ENCODE measurements at places on chromosomes 6 and 20.
A peak's percentile ranks its signal among the peaks of the same experiment; 100 is the strongest.

DNA sequence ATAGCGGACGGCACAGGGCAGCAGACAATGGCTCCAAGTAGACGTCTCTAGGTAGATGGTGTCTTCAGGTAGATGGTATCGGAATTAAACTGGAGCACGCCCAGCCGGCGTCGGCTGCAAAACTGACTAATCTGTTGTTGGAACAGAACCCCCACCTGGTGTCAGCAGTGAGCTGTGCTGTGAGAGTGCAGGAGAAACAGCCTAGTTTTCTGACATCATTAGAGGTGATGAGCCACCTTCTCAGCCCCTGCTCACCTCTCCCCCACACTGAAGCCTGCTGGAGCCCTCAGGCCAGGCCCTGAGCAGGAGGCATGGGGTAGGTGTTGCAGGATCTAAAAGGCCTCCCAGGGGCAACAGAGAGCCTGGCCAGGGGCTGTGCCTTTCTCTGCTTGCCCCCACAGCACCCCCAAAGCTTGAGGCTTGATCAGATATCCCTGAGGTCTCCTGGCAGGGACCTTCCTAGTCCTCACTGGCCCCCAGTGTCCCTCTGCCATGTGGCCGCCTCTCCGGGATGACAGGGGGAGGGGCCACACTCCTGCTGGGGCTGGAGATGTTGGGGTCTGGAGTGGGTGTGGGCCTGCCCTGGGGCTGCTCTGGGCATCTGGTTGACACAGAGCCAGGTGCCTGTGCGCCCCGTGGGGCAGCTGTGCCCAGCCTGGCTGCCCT lies 6.9 kb upstream of the HELZ2 start:
- peak; percentile 38 for DNase-seq

- DNase-seq: no peak
Measured at GRCh38 chr6:156699017-156699421, 78.2 kb upstream of the ARID1B start.

DNA sequence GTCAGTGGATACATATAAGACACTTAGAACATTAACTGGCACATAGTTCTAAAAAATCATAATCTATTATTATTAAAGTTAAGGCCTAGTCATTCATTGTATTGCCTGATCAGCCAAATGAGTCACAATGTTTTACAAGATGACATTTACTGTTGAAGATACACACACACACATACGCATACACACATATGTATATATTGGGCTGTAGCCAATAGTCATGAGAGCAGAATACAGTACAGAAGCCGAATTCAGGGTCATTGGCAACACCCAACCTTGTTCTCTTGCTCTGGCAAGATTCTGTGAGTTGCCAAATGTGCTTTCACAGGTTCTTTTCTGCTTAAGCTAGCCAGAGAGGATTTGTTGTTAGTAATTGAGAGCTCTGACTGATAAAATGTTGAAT lies 922.8 kb upstream of the MAP3K7 start:
- DNase-seq: no peak

- DNase-seq: no peak
Measured at GRCh38 chr6:69135927-69136326, 500.8 kb downstream of the ADGRB3 start.

DNA sequence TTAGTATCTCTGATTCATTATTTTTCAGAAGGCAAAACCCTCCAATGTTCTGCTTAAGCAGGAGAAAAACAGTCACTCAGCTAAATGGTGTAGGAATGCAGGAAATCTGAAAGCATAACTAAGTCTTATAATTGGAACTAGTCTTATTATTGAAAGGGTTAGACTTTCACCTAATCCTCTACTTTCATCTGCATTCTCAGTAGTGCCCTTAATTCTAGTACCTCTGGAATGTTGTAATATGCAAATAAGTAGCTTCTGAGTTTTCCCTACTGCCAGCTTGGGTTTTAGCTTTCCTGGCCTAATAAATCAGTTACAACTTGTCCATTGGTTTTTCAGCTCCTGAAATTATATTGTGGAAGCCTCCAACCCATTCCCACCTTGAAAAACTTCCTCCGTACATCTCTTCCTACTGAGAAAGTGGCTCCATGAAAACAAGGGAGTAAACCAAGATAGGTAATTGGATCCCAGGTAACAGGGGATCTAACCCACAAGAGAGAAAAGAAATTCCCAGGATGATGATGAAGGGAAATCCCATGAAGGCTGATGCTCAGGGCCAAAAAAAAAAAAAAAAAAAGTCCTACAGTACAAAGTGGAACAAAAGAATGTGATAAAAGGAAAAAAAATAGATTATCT lies 147.0 kb downstream of the TBC1D32 start:
- no peak for DNase-seq

DNA sequence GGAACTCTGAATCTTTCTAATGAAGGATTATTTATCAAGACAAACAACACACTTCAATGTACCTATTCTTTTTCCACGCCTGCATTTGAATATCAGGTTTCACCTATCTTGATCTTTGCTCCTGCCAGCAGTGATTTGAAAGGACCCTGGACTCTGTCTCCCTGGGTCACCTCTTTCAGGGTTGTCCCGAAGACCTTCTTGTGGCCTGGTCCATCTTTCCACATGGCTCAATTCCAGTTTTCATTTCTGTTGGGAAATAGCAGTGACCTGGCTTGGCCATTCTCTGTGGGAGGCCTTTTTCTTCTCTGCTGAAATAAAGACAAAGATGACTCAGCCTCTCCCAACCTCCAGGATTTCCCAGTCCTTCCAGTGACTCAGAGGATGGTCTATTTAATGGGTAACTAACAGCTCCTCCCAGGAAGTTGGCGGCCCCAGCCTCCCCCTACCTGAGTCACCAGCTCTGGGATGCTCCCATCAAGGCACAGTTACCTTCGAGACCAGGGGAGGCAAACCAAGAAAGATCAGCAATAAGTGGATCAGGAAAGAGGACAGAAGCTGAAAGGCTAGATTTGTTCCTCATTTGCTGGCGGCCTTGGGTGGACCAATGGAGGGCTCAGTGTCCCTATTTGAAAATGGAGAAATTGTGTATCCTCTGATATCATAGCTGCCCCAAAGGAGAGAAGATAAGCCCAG lies 120.2 kb upstream of the RNF24 start:
- DNase-seq: no peak

- DNase-seq: no peak
Measured at GRCh38 chr6:68559716-68560115, 75.4 kb upstream of the ADGRB3 start.

DNA sequence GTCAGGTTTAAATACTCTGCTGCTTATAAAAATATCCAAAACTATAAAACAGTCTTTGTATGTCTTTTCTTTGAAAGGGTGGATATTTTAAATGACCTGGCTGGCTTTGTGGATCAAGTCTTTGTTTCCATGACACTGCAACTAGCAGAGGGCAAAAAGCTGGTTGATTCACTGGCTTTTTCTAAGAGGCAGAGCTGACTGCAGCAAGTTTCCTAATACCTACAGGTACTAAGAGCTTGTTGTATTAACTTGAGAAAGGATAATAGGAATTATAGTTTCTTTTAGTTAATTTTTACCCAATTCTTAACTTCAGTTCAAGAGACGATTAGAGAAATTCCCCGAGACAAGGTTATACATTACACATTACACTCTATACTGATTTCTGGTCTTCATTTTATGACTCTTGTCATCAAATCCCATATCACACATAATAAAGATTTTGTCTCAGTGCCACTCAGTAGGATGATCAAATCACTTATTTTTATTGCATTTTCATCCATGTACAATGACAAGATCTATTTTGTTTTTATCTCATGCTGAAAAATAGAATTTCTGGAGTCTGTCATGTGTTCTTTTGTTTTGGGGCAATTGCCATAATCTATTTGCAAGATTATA lies 120.1 kb upstream of the RIMS1 start:
- DNase-seq: no peak

- no peak for DNase-seq
Measured at GRCh38 chr6:46269447-46270229, 98.9 kb upstream of the ENPP5 start.

- DNase-seq: no peak
Measured at GRCh38 chr6:169092375-169092774, 161.3 kb downstream of the THBS2 start.

DNA sequence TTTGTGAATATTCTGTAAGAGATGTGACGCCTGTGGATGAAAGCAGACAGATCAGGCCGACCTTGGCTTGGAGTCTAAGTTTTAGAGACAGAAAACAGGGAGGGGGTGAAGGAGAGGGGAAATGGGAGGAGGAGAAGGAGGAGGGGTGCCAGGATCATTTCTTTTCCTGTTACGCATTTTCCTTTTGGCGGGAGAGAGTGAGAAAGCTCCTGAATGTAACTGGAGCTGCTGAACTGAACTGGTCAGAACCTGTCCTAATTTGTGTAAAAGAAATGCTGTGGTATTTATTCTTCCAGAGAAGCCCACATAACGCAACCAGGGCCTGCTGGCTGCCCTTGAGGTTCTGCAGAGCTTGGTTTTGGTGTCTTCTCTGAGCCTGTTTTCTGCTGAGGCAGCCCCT lies 41.9 kb downstream of the UTRN start:
- DNase-seq: no peak

GRCh38 chr6:134723081-134723871 lies 226.6 kb downstream of the ALDH8A1 start:
- no peak for DNase-seq

- no peak for DNase-seq
Measured at GRCh38 chr6:125259354-125259736, 42.4 kb downstream of the HDDC2 start.

- DNase-seq: no peak
Measured at GRCh38 chr6:15132854-15133670, 112.8 kb upstream of the JARID2 start.

DNA sequence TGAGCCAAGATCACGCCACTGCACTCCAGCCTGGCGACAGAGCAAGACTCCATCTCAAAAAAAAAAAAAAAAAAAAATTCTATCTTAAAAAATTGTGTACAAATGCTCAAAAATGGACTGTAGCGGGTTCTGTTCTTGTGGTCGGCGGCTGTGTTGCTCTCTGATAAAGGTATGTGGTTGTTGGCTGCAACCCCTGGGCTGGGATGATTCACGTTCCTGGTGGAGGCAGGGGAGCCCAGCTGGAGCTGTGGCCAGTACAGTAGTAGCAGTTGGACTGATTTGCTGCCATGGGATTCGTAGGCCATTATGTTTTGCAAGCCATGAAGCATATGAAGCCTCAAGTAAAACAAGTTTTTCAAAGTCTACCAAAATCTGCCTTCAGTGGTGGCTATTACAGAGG lies 22.3 kb downstream of the MDN1 start:
- DNase-seq: no peak

GRCh38 chr6:156832669-156833068 lies 55.5 kb downstream of the ARID1B start:
- no peak for DNase-seq

DNA sequence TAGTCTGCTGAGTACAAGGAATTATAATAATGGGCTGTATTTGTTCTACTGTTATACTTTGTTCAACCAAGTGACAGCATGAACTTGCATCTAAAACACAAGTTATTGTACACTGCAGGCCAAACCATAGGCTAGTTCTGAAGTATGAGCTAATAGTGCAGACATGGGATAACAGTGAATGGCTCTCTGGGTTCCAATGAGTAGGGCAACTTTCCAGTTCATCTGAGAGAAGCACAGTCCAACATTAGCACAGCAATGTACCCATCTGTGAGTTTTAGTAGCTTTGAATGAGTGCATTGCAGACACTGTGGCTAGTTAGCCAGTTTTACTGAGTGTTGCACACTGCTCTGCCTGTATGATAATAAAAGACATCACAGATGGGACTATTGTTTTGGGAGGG lies 56.5 kb upstream of the FUT9 start:
- no peak for DNase-seq

GRCh38 chr6:67722861-67723261 lies 912.2 kb upstream of the ADGRB3 start:
- no peak for DNase-seq

DNA sequence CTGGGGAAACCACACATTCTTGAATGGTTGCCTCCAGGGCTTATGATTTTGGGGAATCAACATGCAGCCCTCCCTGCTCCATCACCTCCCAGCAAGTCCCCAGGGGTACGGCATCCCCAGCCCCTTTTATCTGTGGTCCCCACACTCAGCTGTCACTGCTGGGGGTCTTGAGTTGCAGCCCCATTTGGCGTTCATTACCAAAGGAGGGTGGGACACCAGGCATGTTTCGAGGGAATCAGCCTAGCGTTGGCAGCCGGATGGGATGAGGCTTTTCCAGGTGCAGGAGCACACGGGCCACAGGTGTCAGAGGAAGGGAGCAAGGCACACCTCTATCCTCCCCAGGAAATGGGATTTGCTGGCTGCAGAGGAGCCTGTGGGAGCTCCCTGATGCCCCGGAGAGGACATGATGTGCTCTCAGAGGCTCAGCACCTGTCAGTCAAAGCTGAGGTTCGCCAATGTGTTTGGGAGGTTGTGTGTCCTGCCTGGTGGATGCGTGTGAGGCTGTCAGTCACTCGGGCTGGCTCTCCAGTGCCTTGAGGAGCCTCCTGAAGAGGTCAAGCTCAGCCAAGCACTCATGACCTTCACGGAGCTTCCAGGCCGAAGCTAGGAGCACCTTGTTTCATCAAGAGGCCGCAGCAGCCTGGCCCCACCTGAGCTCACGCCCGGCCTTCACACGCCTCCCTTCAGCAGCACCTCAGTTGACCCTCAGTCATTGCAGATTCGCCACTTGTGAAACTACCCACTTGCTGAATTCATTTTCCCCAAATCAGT lies 95.0 kb downstream of the ERMARD start:
- no peak for DNase-seq

DNA sequence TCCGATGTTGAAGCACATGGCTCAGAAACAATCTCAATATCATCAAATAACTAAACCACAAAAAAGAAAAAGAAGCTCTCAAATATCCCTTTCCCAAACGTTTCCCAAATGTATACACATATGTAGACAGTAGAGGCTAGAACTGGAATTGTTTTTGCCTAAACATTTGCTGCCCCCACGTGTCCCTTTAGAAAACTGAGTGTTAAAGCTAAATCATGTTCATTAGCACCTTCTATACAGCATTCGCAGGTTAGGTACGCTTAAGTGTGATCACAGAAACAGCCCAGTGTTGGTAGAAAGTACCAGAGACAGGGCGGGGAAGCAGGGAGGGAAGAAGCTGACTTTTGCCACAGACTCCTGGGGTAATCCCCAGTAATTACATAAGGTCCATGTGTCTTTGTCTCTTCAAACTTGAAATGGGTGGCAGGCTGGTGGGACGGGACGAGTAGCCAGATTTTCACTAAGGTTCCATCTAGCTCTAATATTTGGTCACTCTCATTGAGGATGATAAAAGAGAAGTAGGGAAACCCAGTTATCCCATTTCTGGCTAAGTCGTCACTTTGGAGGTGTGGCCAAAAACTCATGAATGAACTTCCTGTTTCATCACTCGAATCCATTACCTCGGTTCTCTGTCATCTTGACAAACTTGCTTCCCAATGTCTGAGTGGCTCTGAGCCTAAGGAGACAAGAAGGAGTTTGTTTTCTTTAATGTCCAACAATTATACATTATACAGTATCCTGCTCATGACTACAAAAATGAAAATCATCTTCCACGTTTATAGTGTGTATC lies 15.0 kb upstream of the TFAP2A start:
- DNase-seq: peak; percentile 50

GRCh38 chr6:118784641-118785164 lies 109.2 kb upstream of the ASF1A start:
- DNase-seq: no peak

- no peak for DNase-seq
Measured at GRCh38 chr6:168037856-168038255, 40.4 kb downstream of the KIF25 start.

GRCh38 chr6:139955366-139956155 lies 581.1 kb upstream of the CITED2 start:
- no peak for DNase-seq

Measured in Jurkat, Clone E6-1 (cell line).